ENCODE measurements at places on chromosomes 11 and 22.

- DNase-seq: no peak
Measured at GRCh38 chr11:125207866-125208425, 43.4 kb downstream of the PKNOX2 start.

DNA sequence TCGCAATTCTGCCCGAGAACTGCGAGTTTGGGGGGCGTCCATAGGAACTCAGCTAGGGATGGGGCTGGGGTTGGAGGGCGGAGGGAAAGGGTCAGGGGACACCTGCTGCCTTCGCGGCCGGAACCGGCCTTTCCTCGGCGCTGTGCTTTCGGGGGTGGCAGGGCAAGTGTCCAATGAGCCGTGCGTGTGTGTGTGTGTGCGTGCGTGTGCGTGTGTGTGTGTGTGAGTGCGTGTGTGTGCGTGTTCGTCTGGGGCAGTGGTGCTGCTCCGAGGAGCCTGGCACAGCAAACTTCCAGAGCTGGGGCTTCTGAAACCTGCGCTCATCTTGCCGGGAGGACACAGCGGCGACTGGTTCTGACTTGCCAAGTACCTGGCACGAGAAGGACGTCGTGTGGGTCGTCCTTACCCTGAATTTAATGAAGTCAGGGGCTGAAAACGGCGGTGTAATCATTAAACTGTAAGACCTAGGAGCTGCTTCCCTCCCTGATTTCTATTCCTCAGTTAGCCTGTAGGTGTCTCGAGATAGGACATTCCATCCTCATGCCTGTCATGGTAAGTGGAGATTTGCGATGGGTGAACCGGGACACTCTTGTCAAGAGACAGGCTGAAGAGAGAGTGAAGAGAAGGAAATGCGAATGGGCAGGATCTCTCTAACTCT is 27.0 kb upstream of the AMOTL1 start:
- DNase-seq: peak; percentile 69

DNA sequence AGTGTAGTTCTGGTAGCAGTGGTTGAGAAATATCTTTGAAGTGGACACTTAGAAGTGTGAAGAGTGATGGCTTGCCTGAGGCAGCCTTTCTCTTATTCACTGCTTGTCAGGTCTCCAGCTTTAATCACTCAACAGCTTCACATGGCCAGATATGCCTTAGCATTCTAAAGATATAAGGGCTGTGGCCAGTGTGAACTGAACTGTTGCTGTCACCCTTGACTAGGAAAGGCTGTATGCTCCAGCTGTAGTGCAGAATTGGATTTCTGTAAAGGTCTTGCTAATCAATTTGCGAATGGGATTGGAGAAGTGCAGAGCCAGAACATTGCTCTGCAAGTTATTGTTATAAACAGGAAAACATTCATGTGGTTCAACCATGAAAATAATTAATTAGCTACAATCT is 266.7 kb downstream of the TMEM135 start:
- no peak for DNase-seq

- DNase-seq: peak; percentile 74
Measured at GRCh38 chr11:19867064-19867463, 154.4 kb downstream of the NAV2 start.

DNA sequence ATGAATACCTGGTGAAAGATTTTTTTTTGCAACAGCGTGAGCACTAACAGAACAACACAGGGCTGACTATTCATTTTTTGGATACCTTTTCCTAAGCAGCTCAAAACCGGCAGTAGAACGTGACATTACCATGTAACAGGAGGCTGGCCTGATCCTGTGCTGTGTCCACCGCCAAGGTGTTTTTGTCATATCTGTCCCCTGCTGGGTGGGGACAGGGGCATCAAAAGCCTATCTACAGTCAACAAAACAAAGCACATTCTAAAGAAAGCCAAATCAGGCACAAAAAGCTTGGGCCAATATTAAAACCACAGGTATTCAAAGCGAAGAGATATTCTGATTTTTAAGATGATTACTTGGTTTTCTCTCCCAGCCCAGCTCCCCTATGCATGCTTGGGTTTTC is 151.2 kb downstream of the LRRC4C start:
- peak; percentile 77 for DNase-seq

DNA sequence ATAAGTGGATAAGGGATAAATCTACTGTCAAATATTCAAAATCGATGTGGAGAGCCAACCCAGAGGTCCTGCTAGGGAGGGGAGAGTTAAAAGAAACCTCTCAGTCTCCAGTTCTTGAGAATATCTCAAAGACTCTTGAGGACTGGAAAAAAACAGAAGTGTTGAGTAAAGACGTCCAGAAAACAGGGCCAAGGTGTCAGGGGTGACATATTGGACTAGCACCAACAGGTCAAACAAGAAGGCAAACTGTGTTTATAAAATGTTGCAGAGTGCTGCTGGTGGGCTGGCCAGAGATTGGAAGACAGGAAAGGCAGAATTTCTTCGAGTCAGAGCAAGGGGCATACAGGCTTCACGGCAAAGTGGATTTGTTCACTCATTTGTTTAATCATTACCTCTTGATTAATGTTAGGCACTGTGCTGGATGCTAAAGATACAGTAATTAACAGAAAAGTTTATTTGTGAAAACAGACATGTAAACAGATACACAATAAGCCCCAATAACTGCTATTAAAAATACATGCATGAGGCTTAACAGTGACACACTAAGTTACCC is 33.7 kb upstream of the SMPD1 start:
- no peak for DNase-seq

GRCh38 chr22:45576730-45577464 is 74.2 kb downstream of the FBLN1 start:
- DNase-seq: no peak

GRCh38 chr11:128506999-128507611 is 80.3 kb downstream of the ETS1 start:
- DNase-seq: no peak

DNA sequence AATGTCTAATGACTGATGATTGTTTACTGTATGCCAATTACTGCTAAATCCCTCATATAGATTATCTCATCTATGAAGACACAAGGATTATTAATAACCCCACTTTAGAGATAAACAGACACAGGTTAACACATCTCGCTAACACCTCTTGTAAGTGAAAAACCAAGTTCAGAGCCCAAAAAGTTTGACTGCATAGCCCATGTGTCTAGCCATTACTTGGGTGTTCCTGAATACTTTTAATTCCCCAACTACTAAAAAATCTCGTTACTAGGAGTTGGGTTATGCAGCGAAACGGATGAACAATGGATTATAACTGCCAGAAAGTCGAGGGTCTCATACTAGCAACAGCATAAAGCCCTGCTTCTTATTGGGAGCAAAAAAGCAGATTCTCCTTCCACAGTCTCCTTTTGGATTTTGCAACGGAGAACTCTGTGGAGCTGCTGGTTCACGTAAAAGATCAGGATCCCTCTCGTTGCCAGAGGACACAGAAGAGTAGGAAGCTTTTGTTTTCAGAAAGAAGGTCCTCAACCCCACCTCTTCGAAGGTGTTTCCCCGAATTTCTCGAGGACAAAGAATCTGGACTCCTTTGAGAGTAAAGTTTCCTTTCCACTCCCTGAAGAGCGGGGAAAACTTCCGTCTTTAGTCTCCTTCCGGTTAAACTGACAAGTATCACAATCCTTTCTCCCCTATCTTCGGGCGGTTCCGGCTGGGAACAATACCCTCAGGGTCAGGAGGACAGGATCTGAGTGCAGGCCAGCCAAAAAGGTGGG is 979 bp downstream of the ZBED5 start:
- peak; percentile 64 for DNase-seq
